Mesenteric fat pad (tissue), 1 donor: ENCODE measurements at places on chromosomes 16 and 17. TPM values are rescaled to one million over a fixed set of nuclear protein-coding genes. Genes with fewer than 3 reads are reported as not detected.

The PRSS8 gene
- total RNA-seq: 0.51 TPM

The GUCY2D gene
- not detected for total RNA-seq

The OTOA gene
- 0.48 TPM for total RNA-seq

The SLC13A5 gene
- total RNA-seq: 0.48 TPM

The WDR90 gene
- total RNA-seq: 21.1 TPM

The TUBG2 gene
- 17.6 TPM for total RNA-seq

The PIP4K2B gene
- total RNA-seq: 41.6 TPM

The FOXL1 gene
- 0.26 TPM for total RNA-seq

The NOS2 gene
- 0.13 TPM for total RNA-seq

The ZNF778 gene
- 11.7 TPM for total RNA-seq

The PHOSPHO1 gene
- total RNA-seq: 1.8 TPM

The UTS2R gene
- total RNA-seq: not detected

The PRSS36 gene
- total RNA-seq: 9.8 TPM

The ABCA10 gene
- total RNA-seq: 17.8 TPM

The OTOP2 gene
- not detected for total RNA-seq

The USP7 gene
- total RNA-seq: 95.5 TPM

The SPNS3 gene
- total RNA-seq: not detected

The SLC52A1 gene
- 0.22 TPM for total RNA-seq

The IL34 gene
- 2.4 TPM for total RNA-seq

The ZSCAN10 gene
- not detected for total RNA-seq

The EFTUD2 gene
- 104 TPM for total RNA-seq

The TERB1 gene
- not detected for total RNA-seq

The CD79B gene
- 4.3 TPM for total RNA-seq

The PTX4 gene
- 0.35 TPM for total RNA-seq

The CCDC144A gene
- total RNA-seq: 9.5 TPM

The CES3 gene
- total RNA-seq: 0.55 TPM

The CCL7 gene
- 1.3 TPM for total RNA-seq

The TBC1D28 gene
- total RNA-seq: not detected

The TRIM72 gene
- total RNA-seq: 0.03 TPM
